EL (cell line): ENCODE measurements at places on chromosomes 16 and 17.
A peak's percentile ranks its signal among the peaks of the same experiment; 100 is the strongest.

DNA sequence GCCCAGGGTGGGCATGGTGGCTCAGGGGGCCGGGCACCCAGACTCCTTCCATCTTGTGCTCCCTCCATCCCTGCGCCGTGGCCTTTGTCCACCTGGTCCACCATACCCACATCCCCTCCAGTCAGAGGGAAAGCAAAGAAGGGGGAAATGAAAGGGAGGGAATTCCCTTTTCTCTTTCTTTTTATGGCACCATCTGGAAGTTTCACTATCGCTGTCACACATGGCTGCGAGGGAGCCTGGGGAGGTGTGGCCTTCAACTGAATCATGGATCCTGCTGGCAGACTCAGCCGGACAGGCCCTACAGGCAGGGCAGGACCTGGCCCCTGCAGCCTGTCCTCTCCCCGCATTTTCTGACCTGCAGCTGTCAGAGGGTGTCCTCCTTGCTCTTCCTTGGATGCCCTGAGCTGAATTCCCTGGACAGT is 6.2 kb downstream of the SLC12A3 start:
- DNase-seq: peak; percentile 76

- DNase-seq: no peak
Observed at GRCh38 chr16:76441876-76442275, 164.7 kb downstream of the CNTNAP4 start.

GRCh38 chr16:26365161-26365940 is 673.6 kb downstream of the HS3ST4 start:
- DNase-seq: no peak

DNA sequence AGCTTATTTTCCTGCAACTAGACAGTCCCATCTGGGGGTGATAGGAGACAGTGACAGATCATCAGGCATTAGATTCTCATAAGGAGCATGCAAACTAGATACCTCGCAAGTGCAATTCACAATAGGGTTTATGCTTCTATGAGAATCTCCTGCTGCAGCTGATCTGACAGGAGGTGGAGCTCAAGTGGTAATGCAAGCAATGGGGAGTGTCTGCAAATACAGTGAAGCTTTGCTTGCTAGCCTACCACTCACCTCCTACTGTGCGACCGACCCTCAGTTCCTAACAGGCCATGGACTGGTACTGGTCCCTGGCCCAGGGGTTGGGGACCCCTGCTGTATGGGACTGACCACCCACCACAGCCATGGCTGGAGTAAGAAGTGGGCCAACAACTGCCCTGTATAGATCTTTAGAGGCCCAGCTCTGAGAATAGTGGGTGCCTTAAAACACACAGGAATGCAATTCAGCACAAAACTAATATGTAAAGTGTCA is 26.0 kb upstream of the IRX3 start:
- no peak for DNase-seq

DNA sequence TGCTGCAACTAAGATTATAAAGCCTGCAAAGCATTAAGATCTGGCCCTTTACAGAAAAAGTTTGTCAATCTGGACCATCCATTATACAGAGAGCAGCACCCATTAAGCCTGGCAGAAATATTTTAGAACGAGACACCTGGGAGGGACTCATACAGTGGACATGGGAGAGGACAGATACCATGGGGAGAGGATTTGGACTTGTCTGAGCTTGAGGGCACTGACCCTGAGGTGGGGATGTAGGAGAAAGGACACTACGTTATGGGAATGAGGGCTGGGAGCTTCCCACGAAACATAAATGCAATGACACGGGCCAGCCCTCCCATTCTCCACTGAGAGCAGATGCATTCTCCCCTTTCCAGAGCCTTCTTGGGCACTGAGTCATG is 6.2 kb downstream of the RUSF1 start:
- no peak for DNase-seq

GRCh38 chr16:65142276-65142675 is 20.4 kb upstream of the CDH11 start:
- no peak for DNase-seq

- no peak for DNase-seq
Observed at GRCh38 chr16:27290562-27290961, 22.0 kb upstream of the NSMCE1 start.

DNA sequence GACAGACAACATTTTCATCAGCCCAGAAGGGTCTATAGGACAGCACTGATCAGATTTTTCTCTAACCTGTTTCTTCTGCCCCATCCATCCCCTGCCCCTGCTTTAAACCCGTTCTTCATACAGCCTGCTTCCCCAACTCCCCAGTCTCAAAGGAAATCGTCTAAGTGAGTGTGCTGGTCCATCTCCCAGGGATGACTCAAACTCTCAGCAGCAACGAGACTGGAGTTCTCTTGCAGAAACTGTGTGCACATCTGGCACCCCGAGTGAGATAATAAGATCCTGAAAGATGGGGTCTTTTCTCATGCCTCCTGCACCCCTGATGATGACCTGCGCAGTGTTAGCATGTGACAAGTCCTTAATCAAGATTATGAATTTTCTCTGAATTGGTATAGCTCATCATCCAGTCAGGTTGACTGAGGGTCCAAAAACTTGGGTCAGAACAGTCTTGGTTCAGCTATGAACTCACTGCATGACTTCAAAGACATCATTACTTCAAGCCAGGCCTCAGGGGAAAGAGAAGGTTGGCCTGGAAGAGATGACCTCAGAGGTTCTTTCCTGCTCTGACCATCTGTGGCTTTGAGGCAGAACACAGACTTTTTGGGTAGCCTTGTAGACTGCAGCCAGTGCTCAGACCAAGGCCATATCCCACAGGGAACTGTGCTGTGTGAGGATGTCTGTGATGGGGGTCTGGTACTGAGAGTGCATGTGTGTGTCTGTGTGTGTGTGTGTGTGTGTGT is 117.9 kb downstream of the SPACA3 start:
- DNase-seq: no peak

- peak; percentile 5 for DNase-seq
Observed at GRCh38 chr16:914440-914839, 56.3 kb downstream of the LMF1 start.

DNA sequence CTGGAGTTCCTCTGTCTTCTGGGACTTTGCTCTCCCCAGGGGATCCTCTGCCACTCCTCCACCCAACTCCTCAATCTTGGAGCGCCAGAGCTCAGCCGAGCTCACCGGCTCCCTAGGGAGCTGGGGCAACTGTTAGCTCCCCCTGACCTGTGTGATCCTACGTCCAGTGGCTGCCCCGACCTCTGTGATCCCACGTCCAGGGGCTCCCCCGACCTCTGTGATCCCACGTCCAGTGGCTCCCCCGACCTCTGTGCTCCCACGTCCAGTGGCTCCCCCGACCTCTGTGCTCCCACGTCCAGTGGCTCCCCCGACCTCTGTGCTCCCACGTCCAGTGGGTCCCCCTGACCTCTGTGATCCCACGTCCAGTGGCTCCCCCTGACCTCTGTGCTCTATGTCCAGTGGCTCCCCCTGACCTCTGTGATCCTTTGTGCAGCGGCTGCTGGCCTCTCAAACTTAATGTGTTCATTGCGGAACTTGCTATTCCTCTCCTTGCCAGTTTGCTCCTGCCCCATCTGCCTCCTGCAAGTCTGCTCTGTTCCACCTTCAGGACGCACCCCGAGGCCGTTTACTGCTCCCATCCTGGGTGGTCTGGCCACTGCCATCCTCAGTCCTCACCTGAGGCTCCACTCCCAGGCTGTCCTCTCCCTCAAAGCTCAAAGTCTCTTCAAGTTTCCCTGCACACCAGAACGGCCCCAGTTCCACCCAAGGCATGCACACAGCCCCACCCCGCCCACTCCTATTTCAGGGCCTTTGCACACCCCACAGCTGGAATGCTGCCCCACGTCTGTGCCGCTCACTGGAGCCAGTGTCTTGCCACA is 2.8 kb downstream of the VPS9D1 start:
- no peak for DNase-seq

DNA sequence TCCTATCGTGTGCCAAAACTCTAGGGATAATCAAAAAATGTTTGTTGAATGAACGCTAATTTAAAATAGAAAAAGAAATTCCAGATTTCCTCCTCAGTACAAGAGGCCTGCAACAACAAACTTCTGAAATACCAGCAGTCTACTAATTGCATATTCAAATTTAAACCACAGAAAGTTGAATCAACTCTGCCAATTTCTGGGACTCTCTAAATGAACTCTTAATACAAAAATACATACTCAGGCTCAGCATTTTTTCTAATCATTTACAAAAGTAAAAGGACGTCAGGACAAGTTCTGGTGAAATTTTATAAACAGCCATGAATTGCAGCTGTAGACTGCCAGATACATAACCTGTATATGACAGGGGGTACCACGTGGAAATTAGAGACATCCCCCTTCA is 49.0 kb downstream of the KANSL1 start:
- DNase-seq: no peak
